ENCODE measurements at places on chromosomes 11 and 22.
A peak's percentile ranks its signal among the peaks of the same experiment; 100 is the strongest.

GRCh38 chr22:38262051-38262795 lies 10.6 kb downstream of the TMEM184B start:
- no peak for DNase-seq

- DNase-seq = no peak
Observed at GRCh38 chr11:125251214-125251545, 86.6 kb downstream of the PKNOX2 start.

DNA sequence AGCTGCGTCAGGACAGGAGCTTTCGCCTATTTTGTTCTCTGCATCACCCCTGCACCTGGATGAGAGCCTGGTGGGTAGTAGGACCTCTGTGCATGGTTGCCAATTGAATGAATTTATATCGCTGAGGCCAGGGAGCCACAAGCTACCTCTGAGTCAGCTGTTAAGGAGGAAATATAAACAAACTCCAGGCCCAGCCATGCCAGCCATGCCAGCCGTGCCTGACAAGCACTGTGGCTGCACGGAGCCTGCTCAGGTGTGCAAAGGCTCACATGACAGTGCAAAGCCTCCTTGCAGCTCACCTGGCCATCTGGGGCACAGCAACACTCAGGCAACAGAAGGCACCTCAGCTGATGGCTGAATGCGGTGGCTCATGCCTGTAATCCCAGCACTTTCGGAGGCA lies 33.7 kb upstream of the LINC01488 start:
- DNase-seq = peak; percentile 72

DNA sequence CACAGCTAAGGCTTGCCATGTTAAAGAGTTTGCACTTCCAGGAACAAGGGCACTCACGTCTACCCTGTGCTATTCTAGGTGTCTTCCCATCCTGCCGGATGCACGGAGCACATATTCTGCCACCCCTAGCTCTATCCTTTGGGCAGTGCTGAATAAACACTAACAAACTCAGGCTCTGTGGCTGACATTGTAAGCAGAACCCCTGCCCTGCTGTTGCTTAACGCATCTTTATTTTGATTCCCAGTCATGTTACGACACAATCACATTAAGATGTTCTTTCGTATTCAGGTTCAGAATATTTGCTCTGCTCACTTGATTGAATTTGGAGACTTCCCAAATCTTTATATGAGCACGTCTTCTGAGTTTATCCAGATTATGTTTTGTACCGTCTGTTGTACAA lies 3.7 kb upstream of the HDHD5 start:
- DNase-seq = no peak

GRCh38 chr11:112582366-112582765 lies 321.7 kb upstream of the PLET1 start:
- DNase-seq = no peak

DNA sequence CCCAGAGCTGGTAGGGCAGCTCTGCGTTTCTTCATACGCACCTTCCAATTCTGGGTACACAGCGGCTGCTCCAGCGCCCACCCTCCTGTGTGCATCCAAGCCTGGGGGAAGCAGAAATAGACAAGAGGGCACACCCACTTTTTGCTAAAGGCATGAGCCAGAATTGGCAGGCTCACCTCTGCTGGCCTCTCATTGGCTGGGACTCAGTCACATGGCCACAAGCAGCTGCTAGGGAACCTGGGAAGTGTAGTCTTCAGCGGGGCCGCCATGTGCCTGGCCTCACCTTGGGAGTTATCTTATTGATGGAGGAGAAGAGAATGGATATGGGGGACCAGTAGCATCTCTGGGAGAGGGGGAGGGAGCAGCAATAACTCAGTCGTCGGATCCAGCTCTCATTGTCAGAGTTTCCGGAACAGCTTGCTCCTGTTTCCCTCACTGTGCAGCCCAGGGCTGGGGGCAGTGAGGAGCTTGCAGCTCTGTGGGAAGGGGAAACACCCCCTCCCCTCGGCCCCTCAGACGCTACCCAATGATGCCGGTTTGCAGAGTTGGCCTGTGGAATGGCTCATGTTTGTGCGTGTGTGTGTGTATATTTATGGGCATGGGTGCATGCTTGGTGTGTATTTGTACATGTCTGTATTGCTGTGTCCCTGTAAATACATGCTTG lies 11.8 kb upstream of the MIEF1 start:
- peak; percentile 81 for DNase-seq

GRCh38 chr11:73428699-73429098 lies 52.5 kb downstream of the RELT start:
- no peak for DNase-seq

DNA sequence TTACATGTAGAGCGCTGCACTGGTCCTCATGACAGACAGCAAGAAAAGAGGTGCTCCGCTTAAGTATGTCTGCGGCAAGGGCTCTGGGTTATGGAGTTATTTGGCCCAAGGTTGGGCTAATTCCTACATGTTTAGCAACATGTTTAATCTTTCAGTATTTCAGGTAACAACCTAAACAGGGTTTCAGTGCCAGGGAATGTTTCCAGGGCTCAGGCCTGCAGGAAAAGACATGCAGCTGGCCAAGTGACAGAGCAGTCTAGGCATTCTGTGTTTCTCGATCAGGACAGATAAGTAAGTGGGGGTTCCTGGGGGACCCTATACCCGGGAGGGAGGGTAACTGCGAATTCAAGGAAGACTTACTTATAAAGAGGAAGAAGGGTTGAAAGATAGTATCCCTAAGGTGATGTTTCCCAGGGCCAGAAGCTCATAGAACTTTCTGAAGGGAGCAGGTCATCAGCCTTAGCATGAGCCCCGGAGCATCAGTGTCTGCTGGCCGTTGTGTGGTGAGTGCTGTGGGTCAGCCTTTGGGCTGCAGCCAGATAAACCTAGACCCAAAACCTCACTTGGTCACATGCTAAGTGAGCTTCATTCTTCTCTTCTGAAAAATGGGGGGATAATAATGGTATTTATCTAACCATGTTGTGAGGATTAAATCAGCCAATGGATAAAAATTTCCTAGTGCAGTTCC lies 18.4 kb downstream of the KCNJ5 start:
- no peak for DNase-seq

- no peak for DNase-seq
Observed at GRCh38 chr11:115463606-115464005, 40.6 kb downstream of the CADM1 start.

DNA sequence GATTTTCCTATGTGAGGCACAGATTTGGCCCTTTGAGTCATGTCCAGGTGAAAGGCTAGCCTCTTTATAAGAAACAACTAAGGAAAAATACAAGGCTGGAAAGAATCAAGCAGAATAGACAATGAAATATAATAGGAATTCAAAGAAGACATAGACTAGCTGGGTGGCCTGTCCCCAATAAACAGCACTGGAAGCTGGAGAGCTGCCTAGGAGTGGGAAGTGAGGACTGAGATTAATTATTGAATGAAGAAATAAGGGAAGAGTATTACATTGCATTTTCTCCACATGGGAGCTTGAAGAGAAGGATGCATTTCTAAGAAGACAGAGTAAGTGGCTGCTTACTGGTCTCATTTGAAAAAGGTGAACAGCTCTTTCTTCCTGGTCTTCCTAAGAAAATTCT lies 100.0 kb downstream of the CCDC34 start:
- no peak for DNase-seq

DNA sequence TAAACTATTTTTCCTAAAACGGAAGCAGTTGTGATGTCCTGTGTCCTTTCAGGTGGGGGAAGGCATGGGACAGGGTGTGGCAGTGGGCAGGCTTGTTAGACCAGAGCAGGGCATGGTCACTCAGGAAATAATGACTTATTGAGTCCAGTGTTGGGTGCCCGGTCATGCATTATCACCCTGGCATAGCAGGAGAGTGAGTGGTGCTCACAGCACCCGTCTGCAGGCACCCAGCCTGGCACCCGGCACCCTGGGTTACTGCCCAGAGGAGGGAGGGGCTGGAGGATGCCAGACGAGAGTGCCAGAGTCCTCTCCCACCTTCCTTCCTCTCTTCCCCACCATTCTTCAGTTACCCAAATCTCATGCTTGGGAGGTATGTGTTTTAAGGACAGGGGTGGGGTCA lies 59.1 kb downstream of the ST3GAL4 start:
- no peak for DNase-seq

DNA sequence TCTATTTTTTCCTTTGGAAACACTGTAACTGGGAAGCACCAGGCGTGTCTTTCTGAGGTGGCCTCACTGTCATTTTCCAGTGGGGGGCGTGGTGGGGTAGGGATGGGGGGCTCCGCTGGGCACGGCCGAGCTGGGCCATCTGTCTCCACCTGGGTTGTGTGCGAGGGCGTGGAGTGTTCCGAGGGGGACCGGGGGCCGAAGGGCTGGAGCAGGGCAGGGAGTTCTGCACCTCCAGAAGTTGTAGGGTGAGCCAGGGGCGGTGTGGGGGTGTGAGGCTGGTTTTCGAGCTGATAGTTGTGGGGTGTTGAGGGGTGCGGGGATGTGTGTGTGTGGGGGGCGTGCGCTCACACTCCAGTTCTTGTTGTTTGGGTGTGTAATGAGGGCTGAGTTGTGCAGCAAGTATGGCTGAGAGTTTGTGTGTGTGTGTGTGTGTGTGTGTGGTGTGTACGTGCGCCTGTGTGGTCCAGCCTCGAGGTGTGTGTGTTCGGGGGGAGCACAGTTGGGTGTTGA lies 10.8 kb downstream of the YPEL4 start:
- DNase-seq = no peak

- no peak for DNase-seq
Observed at GRCh38 chr11:131468565-131468964, 98.2 kb downstream of the NTM start.

DNA sequence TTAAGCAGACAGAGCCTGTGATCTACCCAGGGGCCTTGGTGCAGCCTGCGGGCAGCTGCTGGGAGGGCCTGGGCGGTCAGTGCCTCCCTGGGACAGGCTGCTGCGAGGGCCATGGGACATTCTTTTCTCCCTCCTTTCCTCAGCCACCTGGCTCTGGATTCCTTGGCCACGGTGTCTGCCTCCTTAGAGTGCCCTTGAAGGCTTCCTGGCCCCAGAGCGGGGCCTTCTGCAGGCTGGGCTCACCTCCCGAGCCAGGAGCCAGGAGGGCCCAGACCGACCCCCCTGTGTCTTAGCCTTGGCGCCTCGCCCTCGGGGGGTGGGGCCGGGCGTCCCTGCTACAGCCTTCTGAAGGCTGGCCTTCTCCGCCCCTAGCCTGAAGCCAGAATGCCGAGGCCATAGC lies 231.2 kb downstream of the TBC1D22A start:
- DNase-seq = no peak

DNA sequence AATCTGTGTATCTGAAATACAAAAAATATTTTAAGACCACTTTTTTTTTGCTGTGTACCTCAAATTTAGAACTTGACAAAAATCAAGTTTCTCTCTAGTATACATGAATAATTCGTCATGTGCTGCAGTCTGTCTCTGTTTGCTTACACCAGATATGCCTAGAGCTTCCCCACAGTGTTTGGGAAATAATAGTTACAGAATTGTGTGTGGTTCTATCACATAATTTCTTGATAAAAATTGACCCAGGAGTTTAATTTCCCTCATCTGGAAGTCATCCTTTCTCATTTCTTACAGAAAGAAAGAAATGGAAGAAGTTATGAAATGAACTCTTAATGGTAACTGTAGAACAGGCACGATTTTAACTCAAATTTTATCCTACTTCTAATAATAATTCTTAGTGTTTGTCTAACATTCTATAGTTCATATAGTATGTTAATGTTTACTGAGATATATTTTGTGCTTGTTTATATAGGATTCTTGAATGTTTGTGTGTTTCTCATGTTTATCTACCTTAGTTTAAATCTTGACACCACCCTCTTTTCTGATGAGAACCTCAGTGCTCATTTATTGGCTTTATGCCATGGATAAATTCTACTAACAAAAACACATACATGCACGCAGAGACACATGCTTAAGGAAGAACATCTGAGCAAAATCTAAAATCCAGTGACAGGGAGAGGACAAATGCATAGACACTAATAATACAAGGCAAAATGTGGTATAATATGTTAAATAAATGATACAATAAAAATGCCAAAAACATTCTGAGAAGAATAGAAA lies 61.4 kb upstream of the CTSC start:
- DNase-seq = no peak

DNA sequence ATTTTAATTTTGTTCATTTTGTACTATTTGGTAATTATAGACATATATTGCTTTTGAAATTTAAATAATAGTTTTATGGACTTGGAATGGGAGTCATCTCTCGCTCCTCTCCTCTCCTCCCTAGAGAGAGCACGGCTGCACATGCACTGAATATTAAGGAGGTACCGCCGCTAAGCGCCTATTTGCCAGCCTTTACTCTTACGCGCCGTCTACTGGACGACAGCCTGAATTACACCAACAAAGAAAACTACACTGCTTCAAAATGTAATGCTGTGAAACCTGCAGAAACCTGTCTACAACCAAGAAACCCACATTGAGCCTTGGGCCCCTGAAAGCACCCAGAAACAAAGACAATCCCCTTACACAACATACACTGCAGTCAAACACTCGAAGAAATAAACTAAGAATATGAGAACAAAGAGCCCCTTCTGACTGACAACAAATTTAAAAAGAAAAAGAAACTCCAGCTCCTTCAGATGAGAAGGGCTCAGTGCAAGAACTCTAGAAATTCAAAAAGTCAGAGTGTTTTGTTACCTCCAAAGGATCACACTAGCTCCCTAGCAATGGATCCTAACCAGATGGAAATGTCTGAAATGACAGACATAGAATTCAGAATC lies 737.2 kb downstream of the LRRC4C start:
- DNase-seq = no peak

GRCh38 chr22:50104141-50104544 lies 14.3 kb downstream of the MOV10L1 start:
- DNase-seq = no peak

- DNase-seq = no peak
Observed at GRCh38 chr11:15839061-15839460, 517.3 kb downstream of the SOX6 start.

DNA sequence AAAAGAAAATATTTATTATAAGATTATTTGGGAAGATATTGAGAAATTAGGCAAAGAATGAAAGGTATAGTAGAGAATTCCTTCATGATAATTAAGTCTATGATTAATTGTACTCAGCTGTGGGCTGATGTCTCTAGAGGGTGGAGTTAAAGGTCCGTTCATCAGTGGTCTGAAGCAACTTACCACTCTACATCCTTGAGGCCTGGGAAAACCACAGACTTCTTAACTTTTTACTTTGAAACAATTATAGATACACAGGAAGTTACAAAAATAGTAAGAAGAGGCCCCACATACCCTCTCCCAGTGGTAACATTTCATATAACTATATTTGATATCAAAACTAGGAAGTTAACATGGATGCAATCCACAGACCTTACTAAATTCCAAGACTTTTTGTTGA lies 167.0 kb upstream of the NECTIN1 start:
- DNase-seq = no peak
